ENCODE measurements at places on chromosomes 5 and 9.

- no peak for DNase-seq
Observed at GRCh38 chr5:65663804-65664521, 39.1 kb downstream of the SHLD3 start.

DNA sequence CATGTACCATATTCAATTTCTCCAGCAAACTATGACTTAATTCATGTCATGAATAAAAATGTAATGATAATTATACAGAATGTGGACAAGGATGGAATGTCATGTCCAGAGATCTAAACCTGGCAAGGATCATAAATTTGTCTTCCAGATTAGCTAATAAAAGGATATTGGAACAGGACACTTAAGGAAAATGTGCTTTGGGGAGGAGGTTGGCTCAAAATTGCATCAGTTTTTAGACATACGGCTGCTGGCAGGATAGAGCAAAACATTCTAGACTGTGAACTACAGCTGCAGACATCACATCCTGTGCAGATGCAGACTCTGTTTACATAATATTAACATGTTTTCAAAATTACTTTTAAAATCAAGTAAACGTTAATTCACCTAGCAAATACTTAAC, 248.4 kb downstream of the TLR4 start:
- DNase-seq, result no peak

GRCh38 chr5:103741984-103742383, 179.4 kb upstream of the NUDT12 start:
- no peak for DNase-seq

DNA sequence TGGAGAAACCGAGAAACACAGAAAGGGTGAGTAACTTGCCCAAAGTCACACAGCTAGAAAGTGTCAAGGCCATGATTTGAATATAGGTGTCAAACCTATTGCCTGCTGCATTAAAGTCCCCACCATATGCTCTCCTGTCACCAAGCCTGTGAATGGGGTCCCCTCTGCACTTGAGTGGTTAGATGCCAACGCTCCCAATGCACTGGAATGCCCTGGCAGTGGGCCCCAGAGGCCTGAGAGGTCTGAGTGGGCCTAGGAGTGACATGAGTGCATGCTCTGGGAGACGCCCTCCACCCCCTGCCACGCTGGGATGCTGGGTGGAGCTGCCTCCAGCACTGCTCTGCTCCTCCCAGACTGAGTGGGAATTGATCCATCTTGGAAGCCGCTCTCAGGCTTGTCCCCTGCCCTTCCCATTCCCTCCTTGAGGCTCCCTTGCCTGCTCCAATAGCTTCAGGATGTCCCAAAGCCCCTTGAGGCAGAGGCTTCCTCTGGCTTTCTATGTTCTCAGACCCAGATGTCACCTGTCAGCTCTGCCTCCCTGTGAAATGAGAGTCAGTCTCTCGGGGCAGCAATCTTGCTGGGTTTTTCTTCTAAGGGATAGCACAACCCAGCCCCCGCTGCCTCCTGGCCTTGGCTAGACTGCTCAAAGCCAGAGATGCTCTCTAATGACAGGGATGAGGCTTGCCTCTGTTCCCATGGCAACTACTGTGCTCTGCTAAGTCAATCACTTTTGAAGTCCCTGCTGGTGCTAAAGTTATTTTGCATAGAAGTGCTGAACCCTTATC, 6.6 kb upstream of the ARSI start:
- DNase-seq, result no peak

DNA sequence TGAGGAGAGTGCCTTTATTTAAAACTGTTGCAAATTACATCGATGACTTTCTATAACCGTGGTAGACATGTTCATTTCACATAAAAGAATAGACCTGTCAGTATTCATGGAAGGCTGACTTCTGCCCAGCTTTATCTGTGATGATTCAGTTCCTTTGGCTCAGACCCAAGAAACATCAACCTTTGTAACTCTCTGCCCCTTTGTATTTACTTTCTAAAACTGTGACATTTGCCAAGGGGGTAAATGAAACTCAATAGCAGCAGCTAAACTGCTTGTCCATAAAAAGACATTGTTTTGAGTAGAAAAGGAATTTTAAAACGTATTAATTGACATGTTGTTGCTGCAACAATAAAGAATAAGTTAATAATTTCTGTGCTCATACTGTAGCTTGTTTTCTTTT, 137.8 kb upstream of the ANKH start:
- DNase-seq, result no peak

DNA sequence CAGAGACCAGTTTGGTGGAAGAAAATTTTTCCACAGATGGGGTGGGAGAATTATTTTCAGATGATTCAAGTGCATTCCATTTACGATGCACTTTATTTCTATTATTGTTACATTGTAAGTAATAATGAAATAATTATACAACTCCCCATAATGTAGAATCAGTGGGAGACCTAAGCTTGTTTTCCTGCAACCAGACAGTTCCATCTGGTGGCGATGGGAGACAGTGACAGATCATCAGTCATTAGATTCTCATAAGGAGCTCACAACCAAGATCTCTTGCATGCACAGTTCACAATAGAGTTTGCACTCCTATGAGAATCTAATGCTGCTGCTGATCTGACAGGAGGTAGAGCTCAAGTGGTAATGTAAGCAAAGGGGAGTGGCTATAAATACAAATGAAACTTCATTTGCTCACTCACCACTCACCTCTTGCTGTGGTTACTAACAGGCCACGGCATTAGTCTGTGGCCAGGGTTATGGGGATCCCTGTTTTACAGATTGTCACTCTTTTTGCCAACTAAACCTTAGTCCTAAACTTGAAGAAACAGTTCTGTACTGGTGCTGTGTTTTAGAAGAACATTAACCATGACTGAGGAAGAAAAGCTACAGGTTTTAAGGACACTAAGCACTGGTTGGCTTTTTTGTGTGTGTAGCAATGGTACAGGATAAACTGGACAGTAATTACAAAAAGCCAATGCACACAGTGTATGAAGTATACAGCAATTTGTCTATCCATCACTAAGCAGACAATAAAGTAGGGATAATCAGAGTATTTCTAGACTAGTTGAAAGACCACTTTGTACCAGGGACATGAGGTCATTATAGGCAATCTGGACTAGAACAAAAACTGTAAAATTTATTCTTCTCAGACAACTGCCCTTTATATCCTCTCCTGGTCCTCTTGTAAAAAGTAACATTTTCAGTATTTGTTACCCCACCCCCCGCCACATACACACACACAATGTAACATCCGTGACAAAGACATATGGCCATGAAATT, 9.9 kb downstream of the TMEM232 start:
- no peak for DNase-seq

GRCh38 chr9:79501546-79501945, 70.2 kb upstream of the TLE4 start:
- DNase-seq, result no peak

GRCh38 chr9:97930972-97931371, 7.0 kb downstream of the HEMGN start:
- DNase-seq, result no peak

DNA sequence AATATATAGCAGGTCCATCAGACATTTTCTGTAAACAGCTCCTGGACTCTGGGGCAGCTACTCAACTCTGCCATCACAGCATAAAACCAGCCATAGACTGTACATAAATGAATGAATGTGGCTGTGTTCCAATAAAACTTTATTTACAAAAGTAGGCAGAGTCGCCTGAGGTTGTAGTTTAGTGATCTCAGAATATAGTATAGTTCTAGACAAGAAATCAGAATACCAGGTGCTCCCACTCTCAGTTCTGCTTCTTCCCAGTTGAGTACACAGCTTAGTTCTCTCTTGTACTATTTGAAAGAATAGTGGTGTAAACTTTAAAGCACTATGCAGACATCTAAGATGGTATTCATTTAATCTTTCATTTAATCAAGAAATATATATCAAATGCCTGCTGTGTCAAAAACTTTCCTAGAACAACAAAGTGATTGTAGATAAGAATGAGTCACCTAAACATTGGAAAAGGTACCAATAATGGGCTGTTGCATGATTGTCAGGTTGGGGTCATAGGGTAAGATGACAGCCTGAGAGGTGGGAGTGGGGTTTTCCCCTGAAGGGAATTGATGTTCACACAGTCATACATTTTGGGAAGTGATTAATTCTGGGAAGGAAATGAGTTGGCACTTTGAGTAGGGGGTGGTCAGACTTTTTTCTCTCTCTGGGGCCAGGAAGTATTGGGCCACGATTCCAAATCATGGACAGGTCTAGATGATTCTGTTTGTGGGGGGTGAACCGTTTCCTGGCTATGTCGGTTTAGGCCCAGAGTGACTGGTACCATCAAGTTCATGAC, 37.0 kb downstream of the TNFSF8 start:
- DNase-seq, result no peak

DNA sequence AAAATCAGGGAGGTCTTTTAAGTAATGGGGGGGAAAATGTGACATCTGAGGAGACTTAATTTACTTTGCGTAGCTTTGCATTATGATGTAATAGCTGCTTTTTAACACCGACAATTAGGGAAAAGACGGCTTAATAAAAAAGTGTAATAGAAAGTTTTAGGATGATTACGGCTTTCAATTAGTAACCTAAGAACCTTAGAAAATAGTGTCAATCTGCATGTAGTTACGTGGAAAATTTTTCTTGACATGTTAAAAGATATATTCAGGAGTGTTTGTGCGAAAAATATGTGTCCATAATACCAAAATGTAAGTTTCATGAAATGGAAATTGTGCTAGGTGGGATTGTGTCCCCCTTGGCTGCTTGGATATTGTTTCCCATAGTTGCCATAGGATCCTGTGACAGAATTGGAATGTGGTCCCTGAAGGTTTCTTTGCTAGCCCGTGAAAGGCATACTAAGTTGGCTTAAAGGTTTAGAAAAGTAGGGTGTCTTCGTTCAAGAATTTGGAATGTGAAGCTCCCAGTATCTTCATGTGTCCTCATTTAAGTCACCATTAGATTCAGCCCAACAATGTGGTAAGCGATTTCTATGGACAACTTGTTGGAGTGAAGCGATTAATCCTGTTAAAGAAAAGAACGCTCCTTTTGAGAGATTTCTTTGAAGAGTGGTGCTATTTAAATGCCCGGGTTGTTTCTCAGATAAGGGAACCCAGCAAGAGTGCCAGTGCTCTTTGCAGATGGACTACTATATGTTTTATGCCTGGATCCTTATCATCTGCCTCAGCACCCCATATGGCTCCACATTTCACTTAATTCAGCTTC, 2.0 kb downstream of the RGMB start:
- no peak for DNase-seq

DNA sequence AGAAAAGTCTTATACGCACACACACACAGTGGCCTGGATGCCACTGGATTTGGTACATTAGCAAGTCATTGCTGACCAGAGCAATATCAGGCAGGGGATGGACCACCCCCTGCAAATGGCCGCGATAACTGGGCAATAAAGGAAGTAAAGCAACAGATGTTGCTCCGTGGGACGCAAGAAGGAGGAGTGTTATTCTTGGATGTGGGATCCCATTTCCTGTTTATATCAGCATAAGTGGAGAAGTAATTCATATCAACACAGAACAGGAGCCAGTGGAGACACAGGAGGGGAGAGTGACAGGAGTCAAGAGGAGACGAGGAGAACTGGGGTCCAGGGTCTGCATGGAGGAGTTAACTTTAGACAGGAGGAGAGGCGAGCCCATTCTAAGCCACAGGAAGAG, 18.4 kb downstream of the RUFY1 start:
- no peak for DNase-seq

- DNase-seq, result no peak
Observed at GRCh38 chr5:81626524-81626923, 124.4 kb downstream of the SSBP2 start.

GRCh38 chr5:88426441-88426840, 157.8 kb upstream of the TMEM161B start:
- no peak for DNase-seq

DNA sequence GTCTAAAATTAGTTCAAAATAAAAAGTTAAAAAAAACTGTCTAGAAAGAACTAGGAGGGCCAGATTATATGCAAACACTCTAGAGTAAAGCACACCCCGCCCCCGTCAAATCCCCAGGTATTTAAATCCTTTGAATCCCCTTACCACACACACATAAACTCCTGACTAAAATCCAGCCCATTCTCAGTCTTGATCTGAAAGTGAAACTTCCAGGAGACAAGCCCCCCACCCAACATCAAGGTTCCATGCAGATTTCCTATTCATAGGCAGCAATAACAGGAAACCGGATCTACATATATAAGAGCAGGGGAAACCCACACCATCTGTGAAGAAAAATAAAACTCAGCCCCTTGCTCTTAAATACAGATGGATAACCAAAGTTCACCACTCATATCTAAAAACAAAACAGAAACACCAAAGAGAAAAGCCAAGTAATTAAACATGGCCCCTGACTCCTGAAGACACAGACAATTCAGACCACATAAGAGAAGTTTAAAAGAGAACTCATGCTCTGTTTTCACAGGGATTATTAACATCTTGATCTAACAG, 42.3 kb downstream of the MARCHF3 start:
- no peak for DNase-seq

GRCh38 chr9:68603371-68603770, 62.7 kb upstream of the TMEM252 start:
- no peak for DNase-seq

GRCh38 chr5:75167345-75167744, 69.3 kb downstream of the ANKRD31 start:
- DNase-seq, result no peak

GRCh38 chr5:141850244-141850768, 27.9 kb downstream of the PCDH1 start:
- DNase-seq, result peak; percentile 15

- no peak for DNase-seq
Observed at GRCh38 chr5:131647048-131647769, 12.2 kb upstream of the RAPGEF6 start.

DNA sequence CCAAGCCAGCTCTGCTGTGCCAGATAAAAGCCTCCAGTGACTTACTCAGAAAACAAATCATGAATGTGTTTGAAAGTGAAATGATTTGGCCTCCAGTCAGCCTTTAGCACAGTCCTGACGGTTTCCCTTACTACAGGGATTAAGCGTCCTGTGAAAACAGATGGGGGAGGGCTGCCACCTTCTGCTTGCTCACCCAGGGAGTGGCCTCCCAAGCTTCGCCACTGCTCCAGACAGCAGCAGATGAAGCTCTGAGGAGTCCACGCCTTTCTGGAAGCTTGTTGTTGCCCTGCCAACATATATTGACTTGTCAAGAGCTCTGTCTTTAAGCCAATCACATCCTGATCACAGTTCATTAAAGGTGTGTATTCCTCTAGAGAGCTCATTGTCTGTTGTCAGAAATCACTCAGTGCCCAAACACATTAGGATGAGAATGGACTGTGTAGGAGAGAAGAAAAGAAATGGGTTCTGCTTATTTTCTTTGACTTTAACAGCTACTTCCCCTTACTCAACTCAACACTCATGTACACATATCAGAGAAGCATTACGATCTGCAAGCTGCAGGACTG, 4.9 kb upstream of the FYB1 start:
- no peak for DNase-seq
